ENCODE measurements at places on chromosomes 3 and 15.

DNA sequence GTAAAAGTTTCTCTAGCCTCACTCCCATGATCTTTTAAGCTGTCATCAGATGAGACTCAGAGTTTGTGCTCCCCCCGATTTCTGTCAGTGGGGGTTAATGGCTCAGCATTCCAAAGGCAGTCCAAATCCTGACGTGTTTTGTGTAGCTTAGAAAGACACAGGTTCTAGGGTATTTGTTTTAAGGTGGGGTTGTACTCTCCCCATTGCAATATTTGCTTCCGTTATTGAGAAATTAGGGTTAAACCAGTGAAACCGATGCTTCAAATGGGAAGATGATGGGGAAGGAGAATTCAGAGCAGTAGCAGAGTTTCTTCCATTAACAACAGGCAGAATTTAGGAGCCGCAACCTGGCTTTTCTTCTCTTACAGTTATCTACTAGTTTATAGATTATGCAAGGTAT, 3.4 kb downstream of the PIGB start:
- no peak for DNase-seq

DNA sequence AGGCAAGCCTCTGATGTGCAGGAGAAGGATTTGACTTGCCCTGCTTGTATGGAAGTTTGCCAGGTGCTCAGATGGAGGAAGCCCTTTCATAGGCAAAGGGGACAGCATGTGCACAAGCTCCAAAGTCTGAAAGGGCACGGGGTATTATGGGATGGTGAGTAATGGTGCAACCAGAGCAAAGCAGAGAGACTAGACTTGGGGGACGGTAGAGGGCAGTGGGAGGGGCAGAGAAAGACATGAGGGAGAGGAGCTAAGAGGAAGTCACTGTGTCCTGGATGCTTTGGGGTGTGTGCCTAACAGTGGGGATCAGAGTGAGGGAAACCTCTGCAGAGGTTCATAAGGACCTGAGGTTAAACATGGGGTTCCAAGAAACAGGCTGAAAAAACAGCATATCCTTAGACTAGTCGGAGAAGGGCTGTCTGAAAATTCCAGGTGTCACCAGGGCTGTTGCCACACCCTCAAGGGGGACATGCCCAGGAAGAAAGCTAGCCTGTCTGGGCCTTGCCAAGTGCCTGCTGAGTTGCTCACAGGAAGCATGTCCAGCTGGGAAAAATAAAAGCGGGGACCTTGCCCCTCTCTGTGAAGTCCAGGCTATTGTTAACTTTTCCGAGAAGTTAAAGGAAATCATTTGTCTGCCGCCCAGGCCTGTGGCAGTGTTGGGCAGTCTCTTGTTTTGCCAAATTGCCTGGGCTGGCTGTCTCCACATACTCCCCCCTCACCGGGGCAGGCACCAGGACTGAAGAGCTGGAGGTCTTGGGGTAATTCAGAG, 47.1 kb downstream of the HRH1 start:
- DNase-seq = no peak

DNA sequence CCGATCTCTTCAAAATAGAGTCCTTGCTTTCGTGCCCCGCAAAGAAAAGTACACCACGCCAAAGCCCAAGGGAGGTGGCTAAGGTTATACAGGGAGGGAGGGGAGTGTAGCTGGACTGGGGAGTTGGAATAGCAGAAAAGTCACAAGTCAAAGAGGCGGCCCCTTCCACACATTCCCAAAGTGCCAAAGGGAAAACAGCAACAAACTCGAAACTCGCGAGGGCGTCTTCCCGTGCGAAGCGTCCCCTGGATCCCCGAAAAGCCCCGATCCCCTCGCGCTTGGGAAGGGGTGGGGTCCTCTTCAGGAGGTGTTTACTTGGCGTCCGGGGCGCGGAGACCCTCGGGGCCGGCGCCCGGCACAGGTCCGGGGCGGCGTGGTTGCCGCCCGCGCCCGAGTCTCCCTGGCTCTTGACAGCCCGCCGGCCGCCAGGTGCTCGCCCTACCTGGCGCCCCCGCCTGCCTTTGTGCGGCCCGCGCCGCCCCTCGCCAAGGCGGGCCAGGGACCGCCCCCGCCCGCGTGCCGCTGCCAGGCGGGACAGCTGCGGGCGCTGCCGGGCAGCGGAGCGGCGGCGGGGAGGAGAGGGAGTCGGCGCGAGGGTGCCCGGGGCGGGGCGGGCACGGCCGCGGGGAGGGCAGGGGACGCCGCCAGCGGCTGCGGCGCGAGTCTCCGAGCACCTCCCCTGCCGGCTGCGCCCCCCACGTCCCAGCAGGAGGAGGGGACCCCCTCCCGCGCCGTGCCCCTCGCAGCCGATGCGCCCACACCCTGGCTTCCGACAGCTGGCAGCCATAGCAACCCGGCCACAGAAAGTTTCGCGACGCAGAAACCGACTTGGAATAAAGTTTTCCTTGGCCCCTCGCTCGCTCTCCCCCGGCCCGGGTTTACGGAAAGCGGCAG, 966 bp downstream of the MYO1E start:
- peak; percentile 64 for DNase-seq

- DNase-seq = peak; percentile 22
Measured at GRCh38 chr3:160400702-160401150, 1.3 kb downstream of the SMC4 start.

- DNase-seq = peak; percentile 23
Measured at GRCh38 chr15:43518197-43518761, 871 bp downstream of the MAP1A start.
